ENCODE measurements at places on chromosomes 13 and 19. TPM values are rescaled to one million over a fixed set of nuclear protein-coding genes. Genes with fewer than 3 reads are reported as not detected.
A peak's percentile ranks its signal among the peaks of the same experiment; 100 is the strongest.

- DNase-seq = no peak
Observed at GRCh38 chr13:47862841-47863240, 138.2 kb downstream of the SUCLA2 start.

DNA sequence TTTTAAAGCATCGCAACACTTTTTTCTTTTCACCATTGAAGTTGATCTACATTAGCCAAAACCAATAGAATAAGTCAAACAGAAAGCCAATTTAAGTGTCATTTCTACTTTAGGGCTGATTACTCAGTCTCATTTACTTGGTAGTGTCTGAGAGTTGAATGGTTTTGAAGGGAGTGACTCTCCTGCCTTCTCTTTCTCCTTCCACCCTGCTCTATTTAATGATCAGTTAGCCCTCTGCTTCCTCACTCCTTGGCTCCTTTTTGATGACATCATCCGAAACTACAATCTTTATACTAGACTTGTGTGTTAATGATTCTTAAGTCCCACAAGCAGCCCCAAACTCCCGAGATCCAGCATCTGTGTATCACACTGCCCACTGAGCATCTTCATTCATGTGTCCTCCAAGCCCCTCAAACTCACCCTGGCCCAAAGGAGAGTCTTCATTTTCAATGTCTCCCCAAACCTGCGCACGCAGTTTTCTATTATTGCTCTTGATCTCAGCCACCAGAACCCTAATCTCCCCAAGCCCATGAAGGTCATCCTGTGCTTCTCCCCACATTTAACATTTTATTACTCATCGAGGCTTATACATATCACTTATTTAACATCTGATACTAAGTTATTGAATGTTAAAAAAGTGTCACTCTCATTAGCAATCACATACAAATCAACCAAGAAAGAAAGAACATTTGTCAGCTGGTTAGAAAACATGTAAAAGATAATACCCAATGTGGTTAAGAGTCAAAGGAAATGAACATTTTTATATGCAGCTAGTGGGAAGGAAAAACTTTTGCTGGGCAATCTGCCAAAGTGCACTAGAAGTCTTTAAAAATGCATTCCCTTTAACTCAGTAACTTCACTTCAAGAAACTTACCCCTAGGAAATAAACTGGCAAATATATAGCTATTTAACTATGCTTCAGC lies 32.2 kb upstream of the ARGLU1 start:
- no peak for DNase-seq

- DNase-seq = no peak
Observed at GRCh38 chr13:41299316-41300094, 11.6 kb upstream of the NAA16 start.

DNA sequence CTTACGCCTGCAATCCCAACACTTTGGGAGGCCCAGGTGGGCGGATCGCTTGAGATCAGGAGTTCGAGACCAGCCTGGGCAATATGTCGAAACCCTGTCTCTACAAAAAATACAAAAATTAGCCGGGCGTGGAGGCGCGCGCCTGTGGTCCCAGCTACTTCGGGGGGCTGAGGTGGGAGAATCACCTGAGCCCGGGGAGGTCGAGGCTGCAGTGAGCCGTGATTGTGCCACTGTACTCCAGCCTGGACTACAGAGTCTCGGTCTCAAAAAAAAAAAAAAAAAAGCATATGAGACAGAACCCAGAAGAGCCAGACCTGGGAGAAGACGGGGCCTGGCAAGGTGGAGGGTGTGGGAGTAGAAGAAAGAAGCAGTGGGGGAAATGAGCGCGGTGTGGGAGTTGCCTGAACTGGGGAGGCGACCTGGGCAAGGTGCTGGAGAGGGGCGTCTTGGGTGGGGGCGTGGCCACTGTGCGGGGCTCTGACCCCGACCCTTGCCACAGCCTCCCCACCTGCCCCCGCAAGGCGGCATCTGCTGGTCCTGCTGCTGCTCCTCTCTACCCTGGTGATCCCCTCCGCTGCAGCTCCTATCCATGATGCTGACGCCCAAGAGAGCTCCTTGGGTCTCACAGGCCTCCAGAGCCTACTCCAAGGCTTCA lies 533 bp downstream of the DKKL1 start:
- no peak for DNase-seq

DNA sequence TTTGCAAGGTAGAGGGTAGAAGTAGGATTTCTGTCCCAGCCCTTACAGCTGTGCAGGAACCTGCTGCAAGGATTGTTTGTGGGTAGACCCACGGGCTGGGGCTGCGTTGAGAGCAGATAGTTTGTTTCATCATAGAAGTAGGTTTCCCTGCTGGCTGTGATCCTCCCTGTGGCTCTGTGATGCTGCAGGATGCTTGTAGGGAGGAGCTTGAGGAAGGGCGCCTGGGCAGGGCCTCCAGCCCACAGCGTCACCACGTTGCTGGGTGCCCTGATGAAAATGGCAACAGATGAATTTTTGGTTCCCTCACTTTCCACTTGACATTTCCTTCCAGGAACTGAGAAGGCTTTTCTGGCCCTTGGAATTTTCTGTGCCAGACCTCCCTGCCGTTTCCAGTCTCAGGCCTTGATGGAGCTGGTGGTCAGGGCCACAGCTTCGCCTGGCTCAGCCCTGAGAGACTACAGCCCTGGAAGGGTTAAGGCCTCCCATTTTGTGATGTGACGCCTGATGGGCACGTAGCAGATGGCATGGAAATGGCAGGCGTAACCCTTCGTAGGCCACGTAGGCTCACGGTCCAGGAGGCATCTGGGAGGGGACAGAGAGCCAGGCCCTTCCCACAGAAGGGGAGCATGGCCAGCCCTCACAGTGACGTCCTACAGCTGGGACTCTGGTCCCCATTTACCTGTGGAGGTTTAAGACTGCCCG lies 42.2 kb downstream of the GATAD2A start:
- DNase-seq = no peak

DNA sequence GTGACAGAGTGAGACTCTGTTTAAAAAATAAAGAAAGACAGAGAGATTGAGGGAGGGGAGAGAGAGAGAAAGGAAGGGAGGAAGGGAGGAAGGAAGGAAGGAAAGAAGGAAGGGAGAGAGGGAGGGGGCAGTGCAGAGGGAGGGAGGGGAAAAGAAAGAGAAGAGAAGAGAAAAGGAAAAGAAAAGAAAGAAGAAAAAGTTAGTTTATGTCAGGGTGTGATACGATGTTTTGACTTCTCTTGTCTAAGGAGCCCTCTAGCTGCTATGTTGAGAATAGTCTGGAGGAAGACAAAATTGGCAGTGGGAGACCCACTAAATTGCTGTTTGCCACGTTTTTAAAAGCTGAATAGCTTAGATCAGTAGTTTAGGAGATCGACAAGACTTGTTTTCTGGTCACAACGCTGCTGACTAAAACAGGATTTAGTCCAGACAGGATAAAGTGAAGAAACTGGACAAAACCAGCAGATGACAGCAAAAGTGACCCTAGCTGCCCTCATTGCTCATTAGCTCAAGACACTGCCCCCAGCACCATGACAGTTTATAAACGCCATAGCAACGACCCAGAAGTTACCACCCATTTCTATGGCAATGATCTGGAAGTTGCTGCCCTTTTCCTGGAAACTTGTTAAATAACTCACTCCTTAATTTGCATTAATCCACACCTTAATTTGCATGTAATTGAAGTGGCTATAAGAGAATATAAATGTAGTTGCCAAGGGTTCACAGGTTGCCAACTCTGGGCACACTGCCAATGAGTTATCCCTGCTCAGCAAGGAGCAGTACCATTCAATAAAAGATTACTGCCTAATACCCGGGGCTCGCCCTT lies 11.1 kb downstream of the TEX101 start:
- no peak for DNase-seq

DNA sequence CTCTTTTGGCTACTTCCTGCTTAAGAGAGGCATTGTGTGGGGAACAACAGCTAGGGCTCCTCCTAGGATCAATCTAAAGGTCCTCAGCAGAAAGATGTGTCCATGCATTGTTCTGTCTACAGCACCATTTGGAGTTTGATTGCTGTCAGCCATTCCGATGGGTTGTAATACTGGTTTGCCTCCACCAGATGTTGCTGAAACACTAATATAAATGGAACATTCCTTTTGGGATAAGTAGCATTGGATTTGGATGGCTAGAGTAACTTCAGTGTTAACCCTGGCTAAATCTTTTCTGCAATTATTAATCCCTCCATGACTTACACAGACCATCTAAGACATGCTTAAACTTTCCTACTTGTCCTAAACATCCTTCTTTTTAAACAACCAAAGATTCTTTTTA lies 104.2 kb downstream of the TDRD3 start:
- DNase-seq = no peak

DNA sequence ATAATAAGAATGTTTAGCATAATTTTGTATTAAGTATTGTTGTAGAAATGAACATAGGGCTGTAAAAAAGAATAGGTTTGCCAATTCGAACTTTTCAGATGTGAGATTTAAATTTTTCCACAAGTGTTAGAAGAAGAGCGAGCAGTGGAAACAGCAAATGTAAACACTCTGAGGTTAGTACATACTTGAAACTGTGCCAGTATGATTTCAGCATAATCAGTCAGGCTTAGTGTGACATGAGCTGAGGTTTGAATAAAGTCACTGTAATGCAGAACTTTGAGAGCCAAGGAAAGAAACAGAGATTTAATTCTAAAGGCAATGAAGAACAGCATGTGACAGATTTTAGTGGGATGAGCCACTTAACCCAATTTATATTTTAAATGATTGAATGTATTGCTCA lies 2166.4 kb downstream of the PCDH9 start:
- no peak for DNase-seq

DNA sequence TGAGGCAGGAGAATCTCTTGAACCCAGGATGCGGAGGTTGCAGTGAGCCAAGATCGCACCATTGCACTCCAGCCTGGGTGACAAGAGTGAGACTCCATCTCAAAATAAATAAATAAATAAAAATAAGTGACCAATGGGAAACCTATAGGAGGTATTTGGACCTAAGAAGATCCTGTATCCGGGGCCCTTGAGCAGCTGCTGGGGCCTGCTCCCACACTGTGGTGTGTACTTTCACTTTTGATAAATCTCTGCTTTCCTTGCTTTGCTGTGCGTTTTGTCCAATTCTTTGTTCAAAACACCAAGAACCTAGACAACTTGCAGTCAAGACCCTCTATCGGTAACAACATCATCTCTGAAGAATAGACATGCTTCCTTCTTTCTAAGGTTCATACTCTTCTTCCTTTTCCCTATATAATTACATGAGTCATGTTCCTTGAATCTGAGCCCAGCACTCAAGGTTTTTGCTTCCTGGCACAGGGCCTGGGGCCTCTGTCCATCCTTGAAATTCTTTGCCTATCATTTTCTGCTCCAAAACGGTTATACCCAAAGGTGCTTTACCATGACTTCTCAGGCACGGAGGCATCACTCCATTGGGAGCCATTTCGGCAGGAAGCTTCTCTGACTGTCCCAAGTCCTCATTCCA lies 14.2 kb upstream of the PNMA8C start:
- DNase-seq = no peak

DNA sequence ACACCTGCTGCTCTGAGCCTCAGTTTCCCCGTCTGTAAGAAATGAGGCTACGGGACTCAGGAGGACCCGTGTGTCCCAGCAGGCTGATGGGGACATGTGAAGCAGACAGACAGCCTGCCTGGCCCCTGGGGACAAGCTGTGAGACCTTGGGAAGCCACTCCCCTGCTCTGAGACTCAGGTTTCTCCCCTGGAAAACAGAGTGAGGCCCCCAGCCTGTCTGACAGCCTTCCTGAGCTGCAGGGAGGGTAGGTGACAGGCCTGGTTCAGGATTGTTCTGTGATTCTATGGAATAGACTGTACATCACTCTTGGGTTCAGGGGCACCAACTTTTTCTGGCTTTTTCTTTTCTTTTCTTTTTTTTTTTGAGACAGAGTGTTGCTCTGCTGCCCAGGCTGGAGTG lies 2.9 kb upstream of the NTF4 start:
- no peak for DNase-seq

DNA sequence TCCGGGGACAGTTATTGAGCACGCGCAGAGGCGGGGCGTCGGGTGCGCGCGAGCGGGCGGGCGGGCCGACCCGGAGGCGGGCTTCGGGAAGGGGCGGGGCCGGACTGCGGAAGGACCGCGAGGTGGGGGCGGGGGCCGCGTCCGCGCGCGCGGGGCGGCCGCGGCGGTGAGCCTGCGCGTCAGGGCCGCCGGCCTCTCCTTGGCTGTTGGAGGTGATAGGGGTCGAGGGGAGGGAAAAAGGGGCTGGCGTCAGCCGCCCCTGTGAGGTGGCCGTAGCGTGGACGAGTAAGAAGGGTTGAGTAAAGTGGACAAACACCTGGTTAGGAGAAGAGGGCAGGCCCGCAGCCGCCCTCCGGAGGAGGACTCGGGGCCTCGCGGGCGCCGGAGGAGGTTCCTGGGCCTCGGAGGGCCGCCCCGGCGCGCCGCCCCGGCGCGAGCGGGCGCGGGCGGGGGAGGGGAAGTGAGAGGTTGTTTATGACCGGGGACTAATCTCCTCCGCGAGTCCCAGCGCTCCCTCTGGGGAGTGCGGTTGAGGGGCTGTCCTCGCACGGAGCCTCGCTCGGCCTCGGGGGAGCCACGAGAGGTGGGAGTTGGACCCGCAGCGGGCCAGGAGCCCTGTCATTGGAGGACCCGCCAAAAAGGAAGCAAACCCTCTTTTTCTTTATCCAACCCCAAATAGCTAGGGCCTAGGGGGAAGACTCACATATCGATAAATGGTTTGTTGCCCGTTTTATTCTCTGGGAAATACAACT lies 547 bp upstream of the INTS6 start:
- peak; percentile 61 for DNase-seq

GRCh38 chr19:29400917-29401711 lies 124.7 kb upstream of the VSTM2B start:
- no peak for DNase-seq

DNA sequence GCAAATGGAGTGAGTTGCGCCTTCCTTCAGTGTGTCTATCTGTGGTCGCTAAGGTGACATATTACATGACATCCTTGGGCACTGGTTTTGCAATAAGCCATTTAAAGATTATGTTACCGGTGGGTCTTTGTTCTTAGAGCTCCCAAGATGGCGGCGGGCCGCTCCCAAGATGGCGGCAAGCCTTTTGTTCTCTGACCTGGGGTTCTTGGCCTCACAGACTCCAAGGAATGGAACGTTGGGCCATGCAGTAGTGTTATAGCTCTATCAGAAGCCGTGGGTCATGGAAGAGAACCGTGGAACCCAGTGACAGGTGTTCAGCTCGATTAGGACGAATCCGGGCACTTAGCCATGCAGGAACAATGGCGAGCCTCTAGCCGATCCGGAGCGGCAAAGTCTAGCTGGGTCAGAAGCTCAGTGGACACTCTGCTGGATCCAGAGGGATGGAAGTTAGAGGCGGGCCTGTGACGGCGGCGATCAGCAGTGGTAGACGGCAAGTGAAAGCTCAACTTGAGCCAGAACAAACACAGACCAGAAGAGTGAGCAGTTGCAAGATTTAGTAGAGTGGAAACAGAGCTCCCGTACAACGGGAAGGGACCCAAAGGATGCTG lies 188.6 kb downstream of the TEX29 start:
- no peak for DNase-seq

The MBD3L2 gene
- not detected for total RNA-seq

The ZNF667 gene
- total RNA-seq = 0.24 TPM

The CKM gene
- total RNA-seq = 18,507 TPM

Measured in gastrocnemius medialis (tissue), 4 donors.